ENCODE measurements at places on chromosomes 12 and 14.

DNA sequence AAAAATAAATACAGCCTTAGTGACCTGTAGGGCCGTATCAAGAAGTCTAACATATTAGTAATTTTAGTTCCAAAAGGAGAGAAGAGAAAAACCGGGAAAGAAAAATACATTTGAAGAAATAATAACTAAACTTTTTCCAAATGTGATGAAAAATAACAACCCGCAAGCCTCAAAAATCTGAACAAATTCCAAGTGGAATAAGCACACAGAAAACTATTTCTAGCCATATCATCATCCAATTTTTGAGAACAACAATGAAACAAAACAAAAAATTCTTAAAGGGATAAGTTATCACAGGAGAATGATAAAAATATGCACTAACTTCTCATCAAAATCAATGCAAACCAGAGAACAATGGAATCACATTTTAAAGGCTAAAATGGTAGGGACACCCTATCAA, 198.1 kb upstream of the PLXNC1 start:
- DNase-seq = no peak

DNA sequence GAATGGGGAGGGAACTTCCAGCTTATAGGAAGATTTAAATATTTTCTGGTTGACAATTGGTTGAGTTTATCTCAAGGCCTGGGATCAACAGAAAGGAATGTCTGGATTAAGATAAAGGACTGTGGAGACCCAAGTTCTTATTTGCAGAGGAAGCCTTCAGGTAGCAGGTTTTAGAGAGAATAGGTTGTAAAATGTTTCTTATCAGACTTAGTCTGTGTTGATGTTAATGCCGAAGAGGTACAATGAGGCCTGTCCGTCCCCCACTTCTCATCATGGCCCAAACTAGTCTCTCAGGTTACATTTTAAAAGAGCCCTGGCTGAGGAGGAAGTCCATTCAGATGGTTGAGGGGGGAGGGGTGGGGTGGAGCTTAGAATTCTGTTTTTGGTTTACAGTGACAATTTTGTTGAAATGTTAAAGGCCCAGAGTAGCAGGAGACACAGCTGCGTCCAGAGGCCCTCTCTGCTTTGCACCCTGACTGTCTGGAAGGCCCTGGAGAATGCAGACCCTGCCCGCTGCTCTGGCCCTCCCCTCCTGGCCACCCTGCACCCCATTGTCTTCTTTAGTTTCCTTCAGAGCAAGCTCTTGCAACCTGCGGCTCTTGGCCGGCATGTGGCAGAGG, 672.5 kb upstream of the TMEM132C start:
- DNase-seq = no peak

GRCh38 chr14:104746071-104746545, 6.8 kb upstream of the SIVA1 start:
- DNase-seq = no peak

DNA sequence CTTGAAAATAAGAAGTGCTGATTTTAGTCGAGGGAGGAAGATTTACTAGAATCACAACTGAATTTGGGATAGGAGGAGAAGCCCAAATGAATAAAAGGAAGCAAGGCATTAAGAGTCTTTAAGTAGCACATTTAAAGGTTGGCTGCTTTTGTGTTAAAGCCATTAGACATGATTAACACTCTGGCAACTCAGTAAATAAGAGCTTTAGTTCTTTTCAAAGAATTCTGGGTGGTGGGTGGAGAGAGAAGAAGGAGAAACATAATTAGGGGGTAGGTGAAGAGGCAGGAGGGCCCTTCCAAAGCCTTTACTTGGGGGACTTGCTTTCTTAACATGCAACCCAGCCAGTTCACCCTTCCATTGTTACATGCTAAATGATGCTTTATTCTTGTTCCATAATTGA, 284.6 kb upstream of the SEL1L start:
- DNase-seq = no peak

GRCh38 chr14:104856869-104857860, 7.9 kb upstream of the CEP170B start:
- no peak for DNase-seq

GRCh38 chr12:46103559-46104383, 113.4 kb upstream of the SCAF11 start:
- DNase-seq = no peak

- DNase-seq = no peak
These were observed 40.4 kb upstream of the LGR5 start for GRCh38 chr12:71399197-71399596.

- no peak for DNase-seq
These were observed 362.2 kb downstream of the CCDC91 start for GRCh38 chr12:28552251-28552970.

- DNase-seq = no peak
These were observed 89.0 kb downstream of the RFX4 start for GRCh38 chr12:106671840-106672239.

DNA sequence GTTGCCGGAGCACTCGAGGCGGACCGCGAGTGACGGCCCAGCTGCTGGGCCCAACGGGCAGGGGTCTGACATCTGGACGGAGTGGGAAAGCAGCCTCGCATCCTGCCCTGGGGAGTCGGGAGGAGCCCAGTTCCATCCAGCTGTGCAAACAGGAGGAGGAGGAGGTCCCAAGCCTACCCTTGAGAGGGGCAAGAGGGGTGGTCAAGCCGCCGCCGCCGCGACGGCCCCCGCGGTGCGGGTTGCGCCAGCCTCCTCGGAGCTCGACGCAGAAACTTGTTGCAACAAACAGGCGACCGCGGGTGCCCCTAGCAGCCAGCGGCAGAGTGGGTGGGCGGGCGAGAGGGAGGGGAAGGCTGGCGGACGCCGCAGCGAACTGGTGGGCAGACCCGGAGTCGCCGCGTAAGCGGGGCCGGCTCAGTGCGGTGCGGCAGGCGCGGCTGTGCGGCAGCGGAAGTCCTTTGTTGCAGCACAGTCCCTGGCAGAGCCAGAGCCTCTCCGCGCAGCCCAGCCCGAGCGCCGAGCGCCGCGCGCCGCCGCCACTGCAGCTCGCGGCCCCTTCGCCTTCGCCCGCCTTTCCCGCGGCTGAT, at the start of gene ZBTB1:
ZBTB1 (plus strand) TSS at position 461 of the 587 bp plus-strand sequence. CDS start 16,735 bp downstream, outside the sequence.
- peak; percentile 87 for DNase-seq

DNA sequence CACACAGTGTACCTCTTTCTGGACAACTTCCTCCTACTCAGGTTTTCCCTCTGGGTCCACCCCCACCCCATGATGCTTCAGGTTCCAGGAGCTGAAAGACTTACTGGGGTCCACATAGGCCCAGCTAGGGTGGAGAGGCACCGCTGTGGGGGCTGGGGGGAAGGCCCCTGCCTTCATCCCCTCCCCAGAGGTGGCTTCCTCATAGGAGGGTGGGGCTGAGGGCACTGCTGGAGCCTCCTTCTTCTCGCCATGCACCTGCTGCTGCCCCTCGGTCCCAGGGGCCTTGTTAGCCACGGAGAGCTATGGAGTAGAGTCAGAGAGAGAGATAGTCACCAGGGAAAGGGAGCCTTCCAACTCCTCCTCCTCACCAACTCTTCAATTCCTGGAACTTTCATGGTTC, 2.7 kb downstream of the FAIM2 start:
- no peak for DNase-seq

All from effector memory CD8-positive, alpha-beta T cell (primary cell).